ENCODE measurements at places on chromosomes 7 and 10.

DNA sequence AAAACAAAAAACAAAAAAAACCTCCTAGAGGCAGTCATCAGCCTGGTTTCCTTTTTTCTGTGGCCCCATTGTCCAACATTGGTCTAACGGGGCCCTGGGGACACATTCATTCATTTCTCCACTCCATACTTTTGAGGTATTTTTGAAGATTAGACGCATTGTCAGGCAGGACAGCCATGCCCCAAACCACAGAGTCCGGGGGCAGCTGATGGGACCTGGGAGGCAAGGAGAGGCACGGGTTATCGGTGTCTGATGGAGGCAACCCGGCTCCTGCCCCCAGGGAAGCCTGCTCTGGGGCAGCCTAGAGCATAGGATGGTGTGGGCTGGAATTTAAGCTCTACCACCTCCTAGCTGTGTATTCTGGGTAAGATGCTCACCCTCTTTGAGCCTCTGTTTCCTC is 6.5 kb upstream of the RABGEF1 start:
- DNase-seq = no peak

- no peak for DNase-seq
Observed at GRCh38 chr7:7672545-7673239, 32.1 kb downstream of the UMAD1 start.

GRCh38 chr10:127983344-127984100 is 76.6 kb downstream of the PTPRE start:
- DNase-seq = no peak

GRCh38 chr10:72638586-72639440 is 12.9 kb upstream of the MICU1 start:
- DNase-seq = no peak

DNA sequence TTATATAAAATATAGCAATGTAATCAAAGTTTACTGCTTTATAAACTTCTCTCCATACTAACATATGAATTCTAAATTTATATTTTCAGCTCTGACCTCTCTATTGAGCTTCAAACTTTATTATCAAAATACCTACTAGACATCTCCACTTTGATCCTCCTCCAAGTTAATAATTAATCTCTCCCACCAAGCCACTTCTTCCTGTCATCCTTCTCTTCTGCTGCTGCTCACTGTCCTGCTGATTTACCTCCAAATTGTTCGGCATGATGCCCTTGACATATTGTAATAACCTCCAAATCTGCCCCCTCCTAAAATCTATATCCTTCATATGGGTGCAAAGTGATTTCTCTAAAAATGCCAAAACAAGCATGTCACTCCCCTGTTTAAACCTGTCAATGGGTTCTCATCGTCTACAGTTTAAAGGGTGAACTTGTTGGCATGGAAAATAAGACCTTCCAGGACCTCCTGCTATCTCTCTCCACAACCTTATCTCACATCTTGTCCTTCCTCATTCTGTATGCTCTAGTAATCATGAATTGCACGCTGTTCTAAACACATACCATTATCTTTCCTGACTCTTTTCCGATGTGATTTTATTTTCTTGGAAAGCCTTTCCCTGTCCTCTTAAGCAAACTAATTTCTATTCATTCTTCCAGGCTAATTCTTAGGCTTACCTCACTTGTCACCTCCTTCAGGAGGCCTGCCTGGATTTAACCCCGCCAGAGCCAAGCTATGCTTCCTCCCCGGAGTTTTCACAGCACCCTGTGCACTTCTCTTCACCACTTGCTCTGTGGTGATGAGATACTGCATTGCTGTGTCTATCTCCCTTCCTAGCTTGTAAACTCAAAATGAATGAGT is 52.1 kb upstream of the STK17A start:
- DNase-seq = no peak

- DNase-seq = no peak
Observed at GRCh38 chr7:100720279-100720670, at the start of gene EPO. TSS of gene EPO (plus strand) at chr7:100720468. CDS start at chr7:100720981, 513 bp downstream.

GRCh38 chr7:141097430-141097829 is 23.6 kb downstream of the TMEM178B start:
- no peak for DNase-seq

- DNase-seq = no peak
Observed at GRCh38 chr7:95430864-95431263, 4.0 kb downstream of the PON2 start.

GRCh38 chr7:98202367-98203195 is 8.7 kb upstream of the BHLHA15 start:
- peak; percentile 50 for DNase-seq

GRCh38 chr10:30456266-30456665 is 22.3 kb downstream of the MAP3K8 start:
- DNase-seq = no peak

DNA sequence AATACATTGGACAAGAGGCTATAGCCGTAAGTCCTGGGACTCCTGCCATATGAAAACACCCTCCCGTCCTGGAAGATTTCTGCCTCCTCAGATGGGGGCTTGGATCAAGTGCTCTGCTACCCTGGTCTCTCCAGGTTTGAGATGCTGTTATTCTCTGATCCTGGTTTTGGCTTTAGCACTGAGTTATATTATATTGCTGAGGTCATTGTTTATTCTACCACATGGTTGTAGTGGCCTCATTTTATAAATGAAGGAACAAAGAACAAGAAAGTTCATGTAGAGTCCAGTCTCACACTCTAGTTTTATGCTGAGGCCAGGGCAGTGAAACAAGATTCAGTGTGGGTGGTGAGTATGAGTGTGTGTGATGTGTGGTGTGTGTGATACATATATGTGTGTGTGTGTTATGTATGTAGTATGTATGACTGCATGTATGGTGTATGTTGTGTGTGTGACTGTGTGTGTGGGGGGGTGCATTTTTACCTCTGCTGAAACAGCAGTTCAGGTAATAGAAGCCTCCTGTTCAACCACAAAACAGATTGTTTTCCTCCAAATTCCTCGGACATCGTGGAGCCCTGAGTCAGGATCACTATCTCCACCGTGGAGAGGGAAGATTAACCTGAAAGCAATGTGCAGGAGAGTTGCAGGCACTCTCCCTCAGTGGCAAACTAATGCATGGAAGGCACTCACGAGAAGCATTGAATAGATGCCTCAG is 80.7 kb downstream of the C7orf25 start:
- no peak for DNase-seq

DNA sequence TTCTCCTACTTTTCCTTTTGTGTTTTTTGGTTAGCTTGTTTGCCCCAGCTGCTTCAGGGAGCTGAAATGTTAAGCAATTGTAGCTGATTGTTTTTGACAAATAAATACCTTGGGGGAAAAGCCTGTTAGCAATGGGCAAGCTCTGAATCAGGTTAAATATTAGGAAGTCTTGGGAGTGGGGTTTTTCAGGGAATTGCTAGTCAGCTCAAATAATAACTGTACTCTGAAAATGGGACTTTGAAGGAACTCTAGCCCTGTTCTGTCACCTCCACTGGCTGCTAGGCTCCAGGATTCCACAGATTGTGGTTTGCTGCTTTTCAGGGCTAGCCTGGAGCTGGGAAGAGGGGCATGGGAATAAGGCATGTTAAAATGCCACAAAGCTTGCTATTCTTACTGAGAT is 39.5 kb downstream of the ADK start:
- DNase-seq = no peak

- no peak for DNase-seq
Observed at GRCh38 chr7:140655511-140656408, 15.1 kb upstream of the DENND2A start.

DNA sequence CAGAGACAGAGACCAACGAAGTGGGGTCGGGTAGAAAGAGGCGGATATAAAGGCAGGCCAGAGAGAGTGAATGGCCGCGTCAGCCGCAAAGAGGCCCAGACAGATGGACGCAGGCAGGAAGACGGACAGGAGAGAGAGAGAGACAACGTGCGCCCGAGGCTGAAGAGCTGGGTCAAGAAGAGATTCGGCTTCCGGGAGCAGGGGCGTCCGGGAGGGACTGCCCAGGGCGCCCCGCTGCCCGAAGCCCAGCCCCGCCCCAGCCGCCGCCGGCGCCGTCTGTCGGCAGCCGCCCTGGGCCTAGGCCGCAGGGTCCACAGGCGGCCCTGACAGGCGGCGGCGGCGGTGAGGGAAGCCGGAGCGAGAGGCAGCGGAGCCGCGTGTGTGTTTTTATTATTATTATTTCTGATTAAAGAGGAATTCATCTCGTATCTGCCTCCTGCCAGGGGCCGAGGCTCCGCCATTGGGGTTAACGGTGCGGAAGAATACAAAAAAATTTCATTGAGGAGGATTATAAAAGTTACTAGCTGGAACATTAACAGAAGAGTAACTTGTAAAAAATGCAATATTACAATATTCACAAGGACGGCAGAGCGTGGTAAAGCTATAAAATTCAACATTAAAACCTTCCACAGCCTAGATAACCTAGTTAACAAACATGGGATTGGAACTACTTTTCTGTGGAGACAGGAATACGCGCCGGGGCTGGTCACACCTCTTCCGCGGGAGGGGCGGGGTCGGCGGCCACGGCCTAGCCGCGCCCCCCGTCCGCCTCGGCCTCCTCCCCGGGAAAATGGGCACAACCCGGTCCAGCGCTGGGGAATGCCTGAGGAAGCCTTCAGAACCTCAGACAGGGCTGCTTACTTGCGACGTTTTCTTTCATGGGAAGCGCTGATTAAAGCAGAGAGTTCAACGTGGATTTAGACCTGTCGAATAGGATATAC is 29.7 kb upstream of the PAX2 start:
- no peak for DNase-seq

- DNase-seq = no peak
Observed at GRCh38 chr10:50526185-50526584, 97.6 kb downstream of the SGMS1 start.

DNA sequence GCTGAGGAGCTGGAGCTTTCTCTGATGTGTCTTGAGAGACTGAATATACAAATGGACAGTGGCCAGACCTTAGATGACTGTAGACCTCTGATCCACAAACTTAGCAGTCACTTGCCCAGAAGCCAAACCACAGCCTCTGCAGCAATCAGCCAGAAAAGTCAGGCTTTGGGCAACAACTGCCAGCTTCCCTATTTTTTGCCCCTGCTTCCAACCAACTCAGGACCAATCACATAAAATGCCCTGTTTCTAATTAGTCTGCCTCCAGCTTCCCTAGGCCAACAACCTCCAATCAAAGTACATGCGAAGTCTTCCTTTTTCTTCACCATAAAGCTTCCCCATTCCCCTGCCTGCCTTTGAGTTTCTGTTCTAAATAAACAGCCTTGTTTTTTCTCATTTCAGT is 37.8 kb upstream of the CACUL1 start:
- DNase-seq = no peak

DNA sequence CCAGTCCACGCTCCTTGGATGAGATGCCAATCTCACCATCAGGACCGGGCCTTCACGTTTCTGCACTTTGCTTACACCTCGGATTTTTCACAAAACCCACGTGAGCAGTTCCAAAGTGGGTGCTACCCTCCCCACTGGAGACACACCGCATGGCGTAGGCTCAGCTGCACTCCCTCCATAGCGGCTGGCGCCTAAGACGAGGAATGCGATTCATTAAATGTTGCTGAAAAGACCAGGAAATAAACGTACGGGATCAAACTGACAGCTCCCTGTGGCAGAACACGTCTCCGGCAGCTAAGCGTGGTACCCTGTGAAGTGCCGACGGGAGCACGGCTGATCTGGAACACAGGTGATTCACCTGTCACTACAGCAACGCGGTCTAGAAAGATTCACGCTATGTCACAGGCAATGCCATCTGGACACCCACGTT is 209.0 kb downstream of the DIP2C start:
- no peak for DNase-seq

DNA sequence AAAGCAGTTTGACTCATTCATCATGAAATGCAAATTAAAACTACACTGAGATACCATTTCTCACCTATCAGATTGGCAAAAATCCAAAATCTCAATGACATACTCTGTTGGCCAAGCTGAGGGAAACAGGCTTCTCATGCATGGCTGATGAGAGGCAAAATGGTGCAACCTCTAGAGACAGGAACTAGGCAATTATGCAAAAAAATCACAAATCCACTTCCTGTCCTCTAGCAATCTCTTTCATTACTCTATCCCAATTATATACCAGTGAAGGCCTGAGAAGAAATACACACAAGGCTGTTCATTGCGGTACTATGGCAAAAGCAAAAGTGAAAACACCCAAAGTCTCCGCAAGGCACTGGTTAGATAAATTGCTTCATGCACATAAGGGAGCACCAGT is 25.9 kb upstream of the PTPRN2 start:
- no peak for DNase-seq

GRCh38 chr10:33155720-33156638 is 178.5 kb downstream of the NRP1 start:
- no peak for DNase-seq

- DNase-seq = no peak
Observed at GRCh38 chr7:111586711-111587409, 24.6 kb upstream of the IMMP2L start.

- no peak for DNase-seq
Observed at GRCh38 chr10:126350216-126350992, 37.9 kb downstream of the ADAM12 start.

DNA sequence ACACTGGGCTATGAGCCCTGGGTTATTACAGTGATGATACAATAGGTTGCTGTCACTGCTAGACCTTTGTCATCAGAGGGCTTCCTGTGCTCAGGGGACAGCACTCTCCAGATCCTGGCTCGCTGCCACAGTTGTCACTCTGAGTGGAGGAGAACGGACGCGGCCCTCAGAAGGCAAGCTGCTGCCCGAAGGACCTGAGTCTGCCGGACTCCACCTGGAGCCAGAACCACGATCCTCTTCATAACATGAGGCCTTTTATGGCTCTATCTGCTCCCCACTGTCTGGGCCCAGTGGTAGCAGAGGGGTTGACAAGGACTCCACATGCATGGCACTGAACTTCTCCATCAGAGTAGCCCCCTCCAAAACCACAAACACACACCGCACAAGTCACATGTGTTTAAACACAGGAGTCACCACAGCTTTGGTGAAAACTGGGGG is 94.7 kb upstream of the EFCAB10 start:
- no peak for DNase-seq

DNA sequence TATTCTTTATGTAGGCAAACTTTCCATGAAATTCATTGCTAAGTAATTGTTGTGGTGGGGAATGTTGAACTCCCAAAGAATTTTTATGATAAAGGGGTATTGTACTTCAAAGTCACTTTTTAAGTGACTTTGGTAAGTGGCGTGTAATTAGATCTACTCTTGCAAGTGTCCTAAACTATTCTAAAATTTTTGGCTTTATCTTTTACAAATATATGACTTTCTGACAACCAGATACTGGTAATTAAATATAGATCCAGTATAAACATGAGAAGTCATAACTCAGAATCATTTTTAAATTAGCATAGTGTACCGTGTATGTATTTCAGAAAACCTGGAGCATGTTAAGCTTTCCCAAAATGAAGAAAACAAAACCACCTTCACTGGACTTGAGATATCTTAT is 84.7 kb upstream of the HGF start:
- DNase-seq = no peak

- DNase-seq = no peak
Observed at GRCh38 chr7:16935341-16935735, 53.6 kb upstream of the AGR3 start.

- DNase-seq = no peak
Observed at GRCh38 chr7:158419238-158419785, 168.3 kb downstream of the PTPRN2 start.

DNA sequence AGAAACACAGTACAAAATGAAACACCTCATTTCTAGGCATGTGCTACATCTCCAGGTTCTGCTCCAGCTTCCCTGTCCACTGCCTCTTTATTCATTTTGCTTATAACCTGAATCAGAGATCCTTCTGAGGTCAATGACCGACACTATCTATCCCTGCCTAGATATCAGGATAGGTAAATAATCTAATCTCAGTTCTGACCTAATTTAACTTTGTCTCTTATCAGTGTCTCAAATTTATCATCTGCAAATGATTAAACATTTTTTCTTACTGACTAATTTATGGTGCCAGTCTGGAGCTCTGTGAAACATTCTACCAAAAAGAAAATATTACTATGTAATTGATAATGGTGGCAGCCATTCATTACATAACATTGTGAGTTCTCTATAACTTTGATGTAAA is 61.1 kb downstream of the SGCE start:
- DNase-seq = no peak

Data from activated naive CD8-positive, alpha-beta T cell treated with anti-CD3 and anti-CD28 coated beads, Interleukin-2, amount 50 U/mL, for 16 hours (primary cell).